ENCODE measurements at places on chromosomes 5 and 9.

DNA sequence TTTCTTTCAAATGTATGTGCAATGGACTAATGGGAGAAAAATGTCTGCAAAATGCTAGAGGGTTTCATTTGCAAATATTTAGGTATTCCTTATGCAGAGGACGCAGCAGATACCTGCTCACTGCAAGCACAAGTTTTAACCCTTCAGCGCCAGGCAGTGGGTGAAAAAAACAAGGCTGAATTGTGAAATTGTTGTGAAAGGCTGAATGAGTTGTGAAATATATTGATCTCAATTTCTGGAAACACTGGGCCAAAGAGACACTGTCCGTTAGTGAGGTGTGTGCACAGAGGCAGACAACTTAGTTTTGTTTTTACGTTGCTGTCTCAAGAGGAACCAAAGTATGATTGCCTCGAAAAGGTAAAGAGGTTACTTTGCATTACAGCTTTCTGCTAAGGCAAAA lies 18.8 kb downstream of the FUBP3 start:
- no peak for DNase-seq

- DNase-seq = no peak
Observed at GRCh38 chr5:165119175-165119574, 1613.8 kb downstream of the MAT2B start.

DNA sequence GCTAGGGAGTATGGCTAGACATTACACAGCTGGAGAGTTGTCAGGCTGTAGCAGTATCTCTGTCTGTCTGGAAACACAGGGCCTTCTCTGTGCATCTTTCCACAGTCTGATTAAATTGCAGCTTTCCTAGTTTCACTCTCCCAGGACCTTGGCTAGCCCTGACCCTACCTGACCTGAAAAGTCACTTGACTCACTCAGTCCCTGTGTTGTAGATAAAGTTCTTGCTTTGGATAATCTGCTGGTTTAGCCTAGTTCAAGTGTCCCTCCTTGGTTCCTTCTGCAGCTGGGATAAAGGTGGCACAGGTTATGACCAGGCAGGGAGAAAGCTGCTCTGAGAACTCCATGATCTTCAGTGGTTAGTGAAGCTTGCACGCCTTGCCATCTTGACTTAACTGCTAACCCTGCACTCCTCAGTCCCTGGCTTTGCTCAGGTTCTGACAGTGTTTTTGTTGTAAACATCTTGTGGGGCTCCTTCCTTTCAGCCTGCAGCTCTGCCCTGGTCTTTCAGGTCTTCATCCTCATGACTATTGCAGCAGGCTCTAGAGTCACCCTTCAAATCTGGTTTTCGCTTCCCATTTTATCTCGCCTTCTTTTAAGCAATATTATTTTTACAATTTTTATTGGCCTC lies 101.0 kb downstream of the PIP5K1B start:
- no peak for DNase-seq

DNA sequence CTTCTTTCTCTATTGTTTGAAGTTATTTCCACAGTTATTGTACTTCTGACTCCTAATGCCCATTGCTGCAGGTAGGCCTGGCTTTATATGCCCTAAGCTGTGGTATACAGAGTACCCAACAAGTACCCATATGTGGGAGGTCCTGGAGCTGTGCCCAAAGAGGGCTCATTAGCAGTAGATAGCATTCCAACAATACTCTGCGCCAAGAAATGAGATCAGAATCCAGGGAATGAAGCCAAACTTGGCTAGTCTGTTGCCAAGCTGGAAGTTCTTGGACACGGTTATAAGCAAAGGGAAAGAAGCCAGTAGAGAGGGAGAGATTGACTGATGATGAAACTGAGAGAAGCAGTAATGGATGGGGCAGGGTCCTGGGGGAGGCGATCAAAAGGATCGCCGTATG lies 29.7 kb upstream of the FAM169A start:
- DNase-seq = peak; percentile 67

GRCh38 chr9:71096421-71097108 lies 24.9 kb downstream of the TRPM3 start:
- DNase-seq = no peak

GRCh38 chr5:116944183-116944582 lies 369.6 kb upstream of the SEMA6A start:
- peak; percentile 17 for DNase-seq

- peak; percentile 40 for DNase-seq
Observed at GRCh38 chr5:155532621-155533311, 519.2 kb downstream of the KIF4B start.

GRCh38 chr5:122561209-122561608 lies 213.7 kb upstream of the SNX2 start:
- no peak for DNase-seq

- no peak for DNase-seq
Observed at GRCh38 chr9:89608641-89609335, 4.0 kb downstream of the GADD45G start.

- DNase-seq = peak; percentile 49
Observed at GRCh38 chr9:129414377-129414992, 206.4 kb downstream of the C9orf50 start.

GRCh38 chr5:6384856-6385255 lies 6.5 kb upstream of the MED10 start:
- no peak for DNase-seq

- peak; percentile 85 for DNase-seq
Observed at GRCh38 chr9:110918316-110919049, 119.8 kb downstream of the LPAR1 start.

- DNase-seq = no peak
Observed at GRCh38 chr9:90046317-90046861, 441.6 kb downstream of the GADD45G start.

DNA sequence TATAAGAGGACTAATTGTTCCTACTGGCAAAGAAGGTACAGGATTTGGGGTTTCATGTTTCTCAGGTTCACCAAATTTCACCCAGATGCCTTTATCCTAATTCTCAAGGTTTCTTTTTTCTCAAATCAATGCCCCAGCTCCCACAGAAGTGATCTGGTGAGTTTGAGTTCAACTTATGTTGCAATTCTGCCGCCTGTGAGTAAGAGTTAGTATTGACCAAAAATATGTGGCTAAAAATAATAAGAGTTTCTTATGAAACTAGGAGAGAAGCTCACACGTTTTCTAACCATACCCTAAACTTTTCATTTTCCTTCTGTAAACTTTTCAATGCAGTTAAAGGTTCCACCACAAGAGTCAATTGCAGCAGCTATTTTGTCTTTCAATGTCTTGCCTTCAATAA lies 15.1 kb downstream of the SLCO6A1 start:
- DNase-seq = peak; percentile 2

- DNase-seq = peak; percentile 24
Observed at GRCh38 chr5:159324986-159325385, 5.3 kb downstream of the IL12B start.

DNA sequence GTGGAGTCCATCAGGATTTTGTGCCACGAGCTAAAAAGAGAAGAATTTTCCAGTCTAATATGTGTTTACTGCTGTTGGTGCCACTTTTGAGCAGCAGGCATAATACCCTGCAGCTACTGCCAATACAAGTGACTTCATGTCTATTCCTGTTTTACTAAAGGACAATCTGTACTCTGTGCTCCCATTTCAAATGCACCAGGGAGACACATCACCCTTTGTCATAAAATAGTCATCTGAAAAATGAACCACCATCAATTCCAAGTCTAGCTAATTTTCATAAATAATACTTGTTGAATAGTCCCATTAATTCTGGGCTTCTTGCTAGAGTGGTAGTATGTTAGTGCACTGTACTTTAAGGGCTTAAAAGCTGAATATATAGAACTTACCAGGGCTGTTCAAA lies 8.9 kb upstream of the PKD2L2 start:
- DNase-seq = no peak

- no peak for DNase-seq
Observed at GRCh38 chr9:78316166-78316892, 19.4 kb downstream of the PSAT1 start.

DNA sequence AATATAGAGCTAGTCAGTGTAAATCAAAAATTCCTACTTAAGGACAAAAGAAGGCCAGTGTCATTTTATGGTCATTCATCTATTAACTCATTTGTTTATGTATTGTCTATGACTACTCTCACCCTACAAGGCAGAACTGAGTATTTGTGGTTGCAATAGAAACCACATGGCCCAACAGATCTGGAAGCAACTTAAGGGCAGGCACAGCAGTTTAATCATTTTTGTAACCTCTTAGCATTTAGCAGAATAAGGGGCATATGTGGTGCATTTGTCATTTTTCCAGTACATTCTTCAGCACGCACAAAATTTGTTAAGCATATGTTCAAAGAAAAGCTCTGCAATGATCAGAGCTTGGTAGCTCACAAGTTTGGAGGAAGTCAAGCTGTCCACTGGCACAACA lies 1.1 kb downstream of the FKBP15 start:
- DNase-seq = peak; percentile 56

DNA sequence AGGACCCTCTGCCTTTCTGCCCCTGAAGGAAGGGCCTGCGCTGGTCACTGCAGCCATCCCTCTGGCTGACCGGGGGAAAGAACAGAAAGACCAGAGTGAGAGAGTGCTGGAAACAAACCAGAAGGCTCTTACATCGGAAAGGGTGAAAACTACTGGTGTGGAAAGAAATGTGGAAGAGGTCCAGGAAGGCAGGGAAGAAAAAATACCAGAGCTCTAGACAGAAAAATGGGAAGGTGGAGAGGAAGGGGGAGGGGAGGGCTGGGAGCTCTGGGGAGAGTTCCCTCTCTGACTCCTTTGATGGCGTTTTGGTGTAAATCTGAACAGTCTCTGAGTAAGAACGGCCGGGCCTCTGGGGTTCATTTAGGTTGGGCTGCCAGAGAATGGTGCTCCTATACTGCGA lies 47.7 kb downstream of the COL23A1 start:
- DNase-seq = peak; percentile 71

- no peak for DNase-seq
Observed at GRCh38 chr9:133869674-133870405, 122.3 kb downstream of the VAV2 start.

GRCh38 chr5:159735749-159736660 lies 180.3 kb upstream of the ADRA1B start:
- no peak for DNase-seq

- no peak for DNase-seq
Observed at GRCh38 chr5:23284656-23285055, 222.8 kb upstream of the PRDM9 start.

DNA sequence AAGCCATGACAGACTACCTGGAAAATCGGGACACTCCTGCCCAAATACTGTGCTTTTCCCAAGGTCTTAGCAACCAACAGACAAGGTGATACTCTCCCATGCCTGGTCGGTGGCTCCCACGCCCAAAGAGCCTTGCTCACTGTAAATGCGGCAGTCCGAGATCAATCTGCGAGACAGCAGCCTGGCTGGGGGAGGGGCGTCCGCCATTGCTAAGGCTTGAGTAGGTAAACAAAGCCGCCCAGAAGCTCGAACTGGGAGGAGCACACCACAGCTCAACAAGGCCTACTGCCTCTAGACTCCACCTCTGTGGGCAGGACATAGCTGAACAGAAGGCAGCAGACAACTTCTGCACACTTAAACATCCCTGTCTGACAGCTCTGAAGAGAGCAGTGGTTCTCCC lies 272.1 kb upstream of the CCNG1 start:
- no peak for DNase-seq

GRCh38 chr5:124887223-124887622 lies 140.8 kb upstream of the ZNF608 start:
- DNase-seq = no peak

- no peak for DNase-seq
Observed at GRCh38 chr5:143274952-143275351, 128.5 kb downstream of the NR3C1 start.

DNA sequence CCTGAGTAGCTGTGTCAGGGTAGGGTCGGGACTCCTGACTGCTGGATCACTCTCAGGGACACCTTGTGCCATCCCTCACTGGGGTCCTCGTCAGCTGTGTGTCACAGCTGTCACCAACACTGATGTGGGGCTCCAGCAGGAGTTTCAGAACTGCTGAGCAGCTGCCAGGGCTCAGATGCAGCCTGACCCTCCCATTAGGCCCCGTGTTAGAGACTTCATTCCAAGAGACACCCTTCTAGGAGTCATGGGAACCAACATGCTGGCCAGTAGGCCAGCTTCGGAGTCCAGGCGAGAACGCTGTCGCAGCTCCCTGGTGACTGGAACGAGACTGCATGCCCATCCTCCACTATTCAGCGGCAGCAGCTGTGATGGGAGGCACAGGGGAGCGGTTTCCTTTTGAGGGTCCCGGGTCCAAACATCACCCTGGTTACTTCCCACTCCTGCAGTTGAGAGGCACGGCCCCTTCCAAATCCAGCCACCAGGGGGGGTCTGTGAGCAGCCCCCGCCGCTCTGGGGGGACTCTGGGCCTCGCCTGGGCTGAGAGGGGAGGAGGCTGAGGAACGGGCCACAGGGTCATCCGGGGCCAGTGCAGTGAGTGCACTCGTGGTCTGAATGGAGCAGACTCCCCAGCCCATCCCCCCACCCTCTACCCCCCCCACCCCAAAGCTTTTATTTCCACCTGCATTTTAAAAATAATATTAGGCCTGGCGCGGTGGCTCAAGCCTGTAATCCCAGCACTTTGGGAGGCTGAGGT lies 12.6 kb upstream of the TCF7 start:
- peak; percentile 26 for DNase-seq

- DNase-seq = peak; percentile 76
Observed at GRCh38 chr5:93307557-93307956, 273.5 kb downstream of the NR2F1-AS1 start.

GRCh38 chr5:84605241-84605640 lies 220.6 kb upstream of the EDIL3 start:
- DNase-seq = peak; percentile 33

- DNase-seq = peak; percentile 2
Observed at GRCh38 chr9:73565833-73566465, 414.3 kb downstream of the ANXA1 start.

DNA sequence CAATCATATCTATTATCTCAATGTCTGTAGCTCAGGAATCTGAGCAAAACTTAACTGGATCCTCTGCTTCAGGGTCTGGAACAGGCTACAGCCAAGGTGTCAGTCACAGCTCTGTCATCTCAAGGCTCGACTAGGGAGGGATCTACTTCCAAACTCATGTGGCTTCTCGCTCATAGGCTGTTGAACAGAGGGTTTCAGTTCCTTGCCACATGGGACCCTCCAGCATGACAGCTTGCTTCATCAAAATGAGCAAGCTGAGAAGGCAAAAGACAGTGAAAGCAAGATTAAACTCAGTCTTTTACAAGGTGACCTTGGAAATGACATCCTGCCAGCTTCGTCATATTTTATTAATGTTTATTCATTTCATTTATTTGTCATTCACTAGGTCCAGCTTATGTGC lies 111.7 kb downstream of the GADD45G start:
- DNase-seq = no peak

DNA sequence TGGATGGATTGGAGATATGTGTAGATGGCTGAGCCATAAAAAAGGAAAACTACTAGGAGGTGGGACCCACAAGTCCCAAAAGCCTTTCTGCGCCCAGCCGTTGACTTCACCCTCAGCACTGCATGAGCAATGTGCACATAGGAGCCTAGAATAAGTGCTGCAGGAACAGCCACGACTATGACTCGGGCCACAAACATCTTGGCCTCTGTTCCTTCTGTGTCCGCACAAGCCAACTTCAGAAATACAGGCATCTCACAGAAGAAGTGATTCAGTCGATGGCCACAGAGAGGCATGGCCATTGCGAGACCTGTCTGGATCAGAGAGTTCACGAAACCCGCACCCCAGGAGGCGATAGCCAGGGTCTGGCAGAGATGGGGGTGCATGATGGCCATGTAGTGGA lies 587 bp downstream of the OR2Y1 start:
- DNase-seq = no peak

Measured in fibroblast of skin of abdomen (primary cell).